ENCODE measurements at places on chromosomes 1 and 21. TPM values are rescaled to one million over a fixed set of nuclear protein-coding genes. Genes with fewer than 3 reads are reported as not detected.

The RNU1-1 gene
- total RNA-seq: under 0.01 TPM

The PGLYRP4 gene
- not detected for total RNA-seq

The CYP4A22 gene
- not detected for total RNA-seq

The CORT gene
- 0.16 TPM for total RNA-seq

The PDE4DIP gene
- 26.8 TPM for total RNA-seq

The DMRTA2 gene
- 0.07 TPM for total RNA-seq

The GJA5 gene
- total RNA-seq: 1.7 TPM

The TCP10L gene
- total RNA-seq: 0.12 TPM

GRCh38 chr1:225442123-225442505 lies 14.3 kb upstream of the LBR start:
- H3K36me3 ChIP-seq: no peaks in the 10 kb centered on the region
- peaks cover 12% of the 10 kb centered on the region for H3K4me1 ChIP-seq
- no peak for DNase-seq

DNA sequence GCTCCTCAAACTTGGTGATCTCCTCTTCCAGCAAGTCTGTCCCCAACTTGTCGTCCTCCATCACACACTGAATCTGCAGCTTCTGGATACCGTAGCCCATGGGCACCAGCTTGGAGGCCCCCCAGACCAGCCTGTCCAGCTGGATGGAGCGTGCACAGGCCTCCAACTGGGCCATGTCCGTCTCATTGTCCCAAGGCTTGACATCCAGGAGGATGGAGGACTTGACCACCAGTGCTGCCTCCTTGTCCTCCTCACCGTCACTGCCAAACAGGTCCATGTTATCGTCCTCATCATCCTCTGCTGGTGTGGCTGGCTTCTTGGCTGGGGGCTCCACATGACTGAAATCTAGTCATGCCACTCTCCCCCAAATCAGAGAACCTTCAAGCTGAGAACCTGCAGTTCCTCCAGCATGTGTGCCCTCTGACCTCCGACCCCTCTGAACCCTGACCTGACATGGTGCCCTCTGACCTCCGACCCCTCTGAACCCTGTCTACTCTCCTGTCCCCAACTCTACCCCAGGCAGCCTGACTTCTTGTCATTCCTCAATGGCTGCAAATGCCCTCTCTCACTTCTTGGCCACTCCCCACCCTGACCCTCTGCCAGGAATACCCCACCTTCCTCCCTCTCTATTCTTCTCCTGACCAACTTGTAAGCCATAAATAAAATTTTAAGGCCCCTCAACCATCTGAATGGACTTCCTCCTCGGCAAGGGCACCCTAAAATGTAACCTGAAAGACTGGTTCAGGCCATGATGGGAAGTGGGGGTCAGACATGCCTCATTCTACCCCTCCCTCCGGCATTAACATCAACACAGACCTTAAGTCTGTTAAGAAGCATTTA lies 275.7 kb upstream of the C1orf174 start:
- no peaks in the 10 kb centered on the region for H3K27me3 ChIP-seq
- no peak for DNase-seq
- H3K27ac ChIP-seq: no peak overlapping the region

GRCh38 chr1:53735261-53735660 lies 3.7 kb downstream of the GLIS1 start:
- H3K4me1 ChIP-seq: peaks cover 9% of the 10 kb centered on the region
- H3K27me3 ChIP-seq: peaks cover 61% of the 10 kb centered on the region
- H3K4me3 ChIP-seq: no peak overlapping the region
- no peak overlapping the region for H3K27ac ChIP-seq
- no peaks in the 10 kb centered on the region for H3K36me3 ChIP-seq

GRCh38 chr1:167935216-167936067 lies 1.0 kb upstream of the DCAF6 start:
- peak overlapping the region; percentile 55 for H3K4me3 ChIP-seq
- peak overlapping the region; percentile 50 for H3K27ac ChIP-seq
- peak; percentile 56 for DNase-seq
- peaks cover 25% of the 10 kb centered on the region for H3K4me1 ChIP-seq
- H3K36me3 ChIP-seq: no peaks in the 10 kb centered on the region

DNA sequence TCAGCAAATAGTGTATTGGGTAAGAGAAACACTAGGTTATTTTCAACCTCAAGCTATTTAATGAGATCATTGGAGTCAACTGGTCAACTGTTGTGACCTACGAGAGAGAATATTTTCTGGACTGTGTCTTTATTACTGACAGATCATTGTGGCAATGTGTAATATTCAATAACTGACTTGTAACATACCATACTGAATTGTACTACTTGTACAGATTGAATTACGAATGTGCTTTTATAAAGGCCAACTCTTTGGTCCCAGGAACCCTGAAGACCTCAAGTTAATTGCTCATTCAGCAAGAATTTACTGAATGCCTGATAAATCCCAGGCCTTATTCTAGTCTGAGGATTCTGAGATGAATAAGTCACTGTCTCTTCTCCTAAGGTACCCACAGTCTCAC lies 56.1 kb upstream of the CAMK1G start:
- H3K4me3 ChIP-seq: no peak overlapping the region
- no peak overlapping the region for H3K27ac ChIP-seq
- no peaks in the 10 kb centered on the region for H3K4me1 ChIP-seq
- no peaks in the 10 kb centered on the region for H3K36me3 ChIP-seq
- no peaks in the 10 kb centered on the region for H3K27me3 ChIP-seq

DNA sequence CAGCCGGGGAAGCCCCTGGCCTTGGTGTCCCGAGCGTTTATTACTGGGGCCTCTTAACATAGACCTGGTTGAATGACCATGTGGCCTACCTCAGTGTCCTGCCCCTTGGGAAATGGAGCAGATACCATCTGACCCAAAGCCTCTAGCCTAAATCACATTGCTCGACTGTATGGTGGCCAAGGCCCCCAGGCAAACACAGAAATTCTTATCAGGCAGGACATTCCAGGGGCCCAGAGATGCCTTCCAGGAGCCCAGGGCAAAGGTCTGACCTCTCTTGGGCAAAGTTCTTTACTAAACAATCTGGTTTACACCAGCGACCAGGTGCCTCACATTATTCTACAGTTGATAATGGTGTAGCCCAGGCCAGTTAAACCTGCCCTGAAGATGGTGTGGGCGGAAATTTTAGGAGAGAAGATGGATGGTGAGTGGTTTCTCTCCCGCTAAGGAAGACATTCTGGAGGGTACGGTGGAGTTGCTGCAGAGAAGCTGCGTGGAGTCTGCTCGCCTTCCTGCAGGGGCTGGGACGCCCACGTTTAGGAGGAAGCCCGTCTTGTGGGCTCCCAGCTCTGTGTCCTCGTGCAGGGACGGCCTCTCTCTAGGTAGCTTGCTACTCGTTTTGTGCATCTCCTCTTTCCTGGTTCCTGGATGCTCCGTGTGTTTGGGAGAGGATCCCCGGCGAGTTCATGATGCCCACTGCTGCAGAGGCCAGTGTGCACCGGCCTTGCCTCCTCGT lies 21.2 kb downstream of the AJAP1 start:
- H3K4me3 ChIP-seq: no peak overlapping the region
- H3K36me3 ChIP-seq: no peaks in the 10 kb centered on the region
- DNase-seq: no peak
- no peaks in the 10 kb centered on the region for H3K4me1 ChIP-seq

GRCh38 chr1:15116966-15117365 lies 36.6 kb upstream of the TMEM51 start:
- H3K27ac ChIP-seq: no peak overlapping the region
- H3K4me3 ChIP-seq: no peak overlapping the region
- H3K36me3 ChIP-seq: no peaks in the 10 kb centered on the region
- no peak for DNase-seq
- H3K27me3 ChIP-seq: no peaks in the 10 kb centered on the region
- H3K4me1 ChIP-seq: peaks cover 4% of the 10 kb centered on the region

DNA sequence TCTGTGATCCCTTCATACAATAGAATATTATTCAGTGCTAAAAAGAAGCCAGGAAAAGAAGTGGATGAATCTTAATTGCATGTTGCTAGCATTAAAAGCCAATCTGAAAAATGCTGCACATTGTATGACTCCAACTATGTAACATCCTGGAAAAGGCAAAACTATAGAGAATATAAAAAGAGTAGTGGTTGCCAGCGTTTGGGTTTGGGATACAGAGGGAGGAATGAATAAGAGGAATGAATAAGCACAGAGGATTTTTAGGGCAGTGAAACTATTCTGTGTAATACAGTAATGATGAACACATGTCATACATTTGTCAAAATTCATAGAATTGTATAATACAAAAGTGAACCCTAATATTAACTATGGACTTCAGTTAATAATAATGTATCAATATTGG lies 42.5 kb downstream of the GPR88 start:
- H3K4me1 ChIP-seq: no peaks in the 10 kb centered on the region
- no peaks in the 10 kb centered on the region for H3K27me3 ChIP-seq
- no peak overlapping the region for H3K27ac ChIP-seq
- H3K4me3 ChIP-seq: no peak overlapping the region

DNA sequence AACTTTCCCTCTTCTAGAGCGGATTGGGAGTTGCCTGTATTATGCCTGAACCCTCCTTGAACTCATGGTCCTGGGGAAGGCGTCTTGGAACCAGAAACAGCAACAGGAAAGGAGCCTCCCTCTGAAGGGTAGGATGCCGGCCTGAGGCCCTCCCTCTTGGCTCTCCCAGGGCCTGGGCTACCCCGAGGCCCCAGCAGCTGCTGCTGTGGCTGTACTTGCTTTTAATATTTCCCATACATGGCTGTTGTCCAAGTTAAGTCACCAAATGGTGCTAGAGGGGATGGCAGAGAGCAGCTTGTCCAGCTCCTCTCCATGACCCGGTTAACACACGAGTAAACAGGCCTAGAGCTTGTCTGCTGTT lies 10.5 kb downstream of the CHRNB2 start:
- H3K27ac ChIP-seq: no peak overlapping the region
- DNase-seq: no peak
- H3K4me1 ChIP-seq: no peaks in the 10 kb centered on the region
- H3K36me3 ChIP-seq: peaks cover 11% of the 10 kb centered on the region
- no peak overlapping the region for H3K4me3 ChIP-seq
- H3K27me3 ChIP-seq: no peaks in the 10 kb centered on the region

GRCh38 chr1:111856411-111857185 lies 100.9 kb downstream of the DDX20 start:
- DNase-seq: peak; percentile 21
- no peak overlapping the region for H3K27ac ChIP-seq
- H3K36me3 ChIP-seq: no peaks in the 10 kb centered on the region
- H3K4me3 ChIP-seq: no peak overlapping the region

GRCh38 chr1:179425186-179425585 lies 59.4 kb downstream of the AXDND1 start:
- no peaks in the 10 kb centered on the region for H3K36me3 ChIP-seq
- H3K4me1 ChIP-seq: no peaks in the 10 kb centered on the region
- no peak overlapping the region for H3K4me3 ChIP-seq
- H3K27ac ChIP-seq: no peak overlapping the region

GRCh38 chr1:228978484-228979324 lies 243.4 kb downstream of the RHOU start:
- H3K27ac ChIP-seq: no peak overlapping the region
- DNase-seq: peak; percentile 34
- peaks cover 9% of the 10 kb centered on the region for H3K4me1 ChIP-seq
- H3K27me3 ChIP-seq: no peaks in the 10 kb centered on the region
- no peaks in the 10 kb centered on the region for H3K36me3 ChIP-seq
- H3K4me3 ChIP-seq: no peak overlapping the region

DNA sequence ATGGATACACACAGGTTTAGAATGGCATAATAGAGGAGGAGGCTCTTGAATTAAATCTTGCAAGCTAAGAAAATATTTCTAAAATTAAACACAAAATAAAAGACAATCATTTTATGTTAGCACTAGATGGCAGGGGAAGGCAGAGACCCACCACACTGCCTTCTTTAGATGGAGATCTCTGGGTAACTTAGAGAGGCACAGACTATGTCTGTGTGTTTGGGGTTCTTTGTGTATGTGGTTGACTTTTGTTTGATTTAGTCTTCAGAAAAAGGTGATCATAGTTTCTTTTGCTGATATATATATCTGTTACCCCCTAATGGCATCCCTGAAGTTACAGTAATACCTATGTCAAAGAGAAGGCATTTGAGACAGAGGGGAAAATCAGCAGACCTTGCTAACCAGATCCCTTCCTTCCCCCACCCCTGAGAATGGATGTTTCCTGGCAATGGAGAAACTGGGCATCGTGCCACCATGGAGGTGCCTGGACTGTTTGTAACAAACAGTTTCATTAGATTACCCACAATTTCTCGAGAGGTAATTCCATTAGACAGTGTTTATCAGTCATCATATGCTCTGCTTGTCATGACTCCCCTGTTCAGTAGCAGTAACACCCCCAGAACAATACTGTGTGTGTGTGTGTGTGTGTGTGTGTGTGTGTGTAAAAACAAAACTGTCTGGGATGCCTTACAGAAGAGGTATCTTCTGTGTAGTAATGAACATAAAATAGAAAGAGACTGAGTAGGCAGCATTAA lies 228.3 kb upstream of the DEPDC1 start:
- H3K4me3 ChIP-seq: no peak overlapping the region
- DNase-seq: no peak
- no peaks in the 10 kb centered on the region for H3K4me1 ChIP-seq
- no peak overlapping the region for H3K27ac ChIP-seq
- no peaks in the 10 kb centered on the region for H3K36me3 ChIP-seq

DNA sequence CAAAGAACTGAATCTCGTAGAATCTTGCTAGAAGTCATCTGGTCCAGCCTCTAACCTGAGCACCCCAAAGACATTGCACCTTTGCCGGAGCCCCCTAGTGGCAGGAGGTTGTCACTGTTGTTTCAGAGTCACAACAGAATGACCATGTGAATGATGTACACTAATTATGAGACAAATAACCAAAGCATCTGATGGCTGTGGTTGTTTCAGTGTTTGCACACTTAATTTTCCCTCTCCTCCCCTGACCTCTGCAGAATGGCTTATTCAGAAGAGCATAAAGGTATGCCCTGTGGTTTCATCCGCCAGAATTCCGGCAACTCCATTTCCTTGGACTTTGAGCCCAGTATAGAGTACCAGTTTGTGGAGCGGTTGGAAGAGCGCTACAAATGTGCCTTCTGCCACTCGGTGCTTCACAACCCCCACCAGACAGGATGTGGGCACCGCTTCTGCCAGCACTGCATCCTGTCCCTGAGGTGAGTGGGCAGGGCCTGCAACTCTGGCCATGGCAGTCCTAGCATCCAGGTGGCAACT lies 26.4 kb downstream of the TRAF5 start:
- no peaks in the 10 kb centered on the region for H3K27me3 ChIP-seq
- H3K36me3 ChIP-seq: no peaks in the 10 kb centered on the region
- H3K4me1 ChIP-seq: no peaks in the 10 kb centered on the region
- DNase-seq: peak; percentile 74

DNA sequence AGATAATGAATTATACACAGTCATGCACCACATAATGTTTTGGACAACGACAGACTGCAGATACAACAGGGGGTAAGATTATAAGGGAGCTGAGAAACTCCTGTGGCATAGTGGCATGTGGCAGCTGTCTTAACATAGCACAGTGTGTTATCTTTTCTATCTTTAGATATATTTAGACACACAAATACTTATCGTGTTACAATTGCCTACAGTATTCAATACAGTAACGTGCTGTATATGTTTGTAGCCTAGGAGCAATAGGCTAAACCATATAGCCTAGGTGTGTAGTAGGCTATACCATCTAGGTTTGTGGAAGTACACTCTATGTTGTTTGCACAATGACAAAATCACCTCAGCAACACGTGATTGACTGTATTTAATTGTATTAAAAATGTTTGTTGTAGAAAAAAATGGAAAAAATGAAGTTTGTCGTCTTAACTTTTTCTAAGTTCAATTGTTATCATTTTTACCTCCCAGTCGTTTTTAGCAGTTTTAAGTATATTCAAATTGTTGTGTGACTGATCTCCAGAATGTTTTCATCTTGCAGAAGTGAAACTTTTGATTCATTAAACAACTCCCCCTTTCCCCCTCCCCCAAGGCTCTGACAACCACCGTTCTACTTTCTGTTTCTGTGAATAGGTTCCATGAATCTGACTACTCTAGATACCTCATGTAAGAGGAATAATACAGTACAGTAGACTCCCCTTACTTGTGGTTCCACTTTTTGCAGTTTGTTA lies 351.0 kb upstream of the B3GALT2 start:
- no peak for DNase-seq
- no peaks in the 10 kb centered on the region for H3K4me1 ChIP-seq
- H3K36me3 ChIP-seq: no peaks in the 10 kb centered on the region
- no peak overlapping the region for H3K27ac ChIP-seq
- no peaks in the 10 kb centered on the region for H3K27me3 ChIP-seq

All from GM23338 (cell line).